ENCODE measurements at places on chromosomes 3 and 15.

- DNase-seq = peak; percentile 44
Measured at GRCh38 chr15:57213862-57214261, 162.4 kb upstream of the CGNL1 start.

DNA sequence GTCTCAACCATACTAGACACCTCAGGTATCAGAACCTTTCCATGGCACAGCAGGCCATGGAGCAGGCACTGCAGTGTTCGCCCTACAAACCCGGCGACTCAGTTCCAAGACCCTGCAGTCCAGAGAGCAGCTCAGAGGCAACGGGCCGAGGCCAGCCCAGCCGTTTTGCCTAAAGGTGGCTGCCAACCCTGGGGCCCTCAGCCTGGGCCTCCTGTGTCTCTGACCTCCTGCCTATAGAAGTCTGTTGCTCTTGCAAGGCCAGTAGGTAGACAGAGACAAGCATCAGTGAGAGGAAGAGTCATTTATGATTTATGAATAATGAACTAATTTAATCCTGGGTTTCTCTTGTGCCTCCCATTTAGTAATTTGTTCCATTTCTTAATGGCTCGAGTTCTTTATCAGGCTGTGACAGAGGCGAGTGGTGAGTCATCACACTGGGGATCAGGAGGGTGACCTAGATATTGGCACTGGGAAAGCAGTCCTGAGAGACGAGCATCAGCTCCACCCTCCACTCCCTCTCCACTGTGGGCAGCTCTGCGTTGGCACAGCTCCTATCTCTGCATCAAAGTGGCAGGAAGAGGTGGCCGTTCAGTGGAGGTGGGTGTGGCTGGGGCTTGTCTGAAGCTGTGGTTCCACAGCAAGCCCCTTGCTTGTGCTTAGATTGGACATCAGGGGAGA lies 79.8 kb downstream of the ABHD5 start:
- no peak for DNase-seq

- no peak for DNase-seq
Measured at GRCh38 chr3:24471486-24471885, 23.2 kb downstream of the THRB start.

GRCh38 chr3:187291512-187292132 lies at the start of gene MASP1:
Gene MASP1, minus strand, starts transcription at chr3:187291737. Its CDS starts 105 bp downstream, at chr3:187291632.
- DNase-seq = no peak

DNA sequence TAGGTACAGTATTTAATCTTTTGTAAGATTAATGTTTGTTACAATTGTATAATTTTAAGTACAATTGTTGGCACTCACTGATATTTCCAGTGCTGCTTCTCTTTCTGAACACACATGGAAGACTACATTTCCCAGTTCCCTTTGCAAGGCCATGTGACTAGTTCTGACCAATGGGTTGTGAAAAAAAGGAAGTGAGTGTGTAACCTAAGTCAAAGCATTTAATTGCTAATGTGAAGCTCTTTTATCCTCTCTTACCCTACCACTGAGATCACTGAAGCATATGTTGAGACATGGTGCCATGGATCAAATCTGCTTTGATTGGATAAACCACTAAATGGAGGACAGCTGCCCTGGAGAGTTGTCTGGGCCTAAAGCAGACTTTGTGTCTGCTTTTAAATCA lies 83.9 kb upstream of the PLXND1 start:
- peak; percentile 59 for DNase-seq

GRCh38 chr3:63508305-63508704 lies 144.2 kb upstream of the SNTN start:
- DNase-seq = no peak

DNA sequence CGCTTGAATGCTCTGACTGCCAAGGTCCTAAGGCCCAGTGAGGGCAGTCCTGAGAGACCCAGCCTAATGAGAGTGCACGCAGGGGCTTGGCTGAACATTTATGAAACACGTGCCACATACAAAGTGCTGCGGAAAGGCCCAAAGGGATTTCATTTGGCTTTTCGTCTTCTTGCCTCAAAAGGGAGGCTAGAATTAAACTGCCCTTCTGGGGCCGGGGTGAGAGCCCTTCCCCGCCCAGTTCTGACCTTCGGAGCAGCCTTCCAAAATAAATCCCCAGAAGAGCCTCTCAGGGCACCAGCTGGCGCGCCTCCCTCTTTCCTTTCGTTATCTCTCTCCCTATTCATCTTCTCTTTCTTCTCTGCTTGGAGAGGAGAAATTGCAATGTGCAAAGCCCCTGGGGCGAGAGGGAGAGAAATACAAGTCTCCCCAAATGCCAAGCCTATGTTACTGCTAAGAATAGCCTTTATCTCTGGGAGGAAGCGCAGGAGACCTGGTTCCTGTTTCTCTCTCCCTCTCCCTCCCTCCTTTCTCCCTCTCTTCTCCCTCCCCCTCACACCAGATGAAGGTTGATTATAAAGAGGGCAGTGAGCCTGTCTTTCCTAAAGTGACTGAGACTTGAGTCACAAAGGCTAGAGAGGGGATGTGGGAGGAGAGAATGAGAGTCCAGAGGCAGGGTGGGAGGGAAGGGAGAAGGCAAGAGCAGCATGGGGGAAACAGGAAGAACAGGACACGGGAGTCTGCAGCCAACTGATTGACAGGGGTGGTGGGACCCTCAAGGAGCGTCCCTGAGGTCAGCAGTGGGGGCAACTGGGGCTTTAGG lies 36.7 kb upstream of the NDUFB4 start:
- no peak for DNase-seq

GRCh38 chr15:97479957-97480356 lies 480.5 kb upstream of the ARRDC4 start:
- no peak for DNase-seq

GRCh38 chr3:117846238-117846637 lies 1136.7 kb downstream of the TUSC7 start:
- no peak for DNase-seq

- DNase-seq = no peak
Measured at GRCh38 chr3:42148086-42148848, 57.1 kb downstream of the TRAK1 start.

GRCh38 chr3:114213292-114213626 lies 24.1 kb downstream of the ZNF80 start:
- DNase-seq = no peak

- no peak for DNase-seq
Measured at GRCh38 chr3:106197532-106198194, 328.9 kb upstream of the CBLB start.

GRCh38 chr3:79245284-79246138 lies 522.3 kb downstream of the ROBO1 start:
- no peak for DNase-seq

Data from NCI-H774 (cell line).